ENCODE measurements at places on chromosomes 7 and 10.

DNA sequence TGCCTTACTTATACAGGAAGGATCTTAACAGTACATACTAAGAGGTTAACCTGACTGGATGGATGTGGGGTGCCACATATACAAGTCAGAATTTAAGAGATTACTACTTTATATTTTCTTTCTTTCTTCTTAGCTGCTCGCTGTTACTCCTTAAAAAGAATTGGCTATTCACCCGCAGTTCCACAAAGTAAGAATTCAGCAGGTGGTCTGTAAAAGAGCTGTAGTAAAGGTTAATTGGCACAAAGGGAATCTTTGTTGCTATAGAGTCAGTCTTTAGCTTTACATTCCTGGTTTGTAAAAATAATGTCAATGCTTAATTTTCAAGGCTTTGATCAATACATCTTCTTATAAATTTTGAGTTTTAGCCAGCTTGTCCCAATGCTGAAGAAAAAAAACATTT lies 43.2 kb downstream of the RALA start:
- no peak for DNase-seq

GRCh38 chr7:151796091-151796870 lies 80.6 kb downstream of the PRKAG2 start:
- DNase-seq: no peak

- no peak for DNase-seq
Observed at GRCh38 chr7:17948526-17949238, 8.4 kb upstream of the SNX13 start.

GRCh38 chr7:45072131-45073030 lies 16.4 kb downstream of the NACAD start:
- DNase-seq: no peak

DNA sequence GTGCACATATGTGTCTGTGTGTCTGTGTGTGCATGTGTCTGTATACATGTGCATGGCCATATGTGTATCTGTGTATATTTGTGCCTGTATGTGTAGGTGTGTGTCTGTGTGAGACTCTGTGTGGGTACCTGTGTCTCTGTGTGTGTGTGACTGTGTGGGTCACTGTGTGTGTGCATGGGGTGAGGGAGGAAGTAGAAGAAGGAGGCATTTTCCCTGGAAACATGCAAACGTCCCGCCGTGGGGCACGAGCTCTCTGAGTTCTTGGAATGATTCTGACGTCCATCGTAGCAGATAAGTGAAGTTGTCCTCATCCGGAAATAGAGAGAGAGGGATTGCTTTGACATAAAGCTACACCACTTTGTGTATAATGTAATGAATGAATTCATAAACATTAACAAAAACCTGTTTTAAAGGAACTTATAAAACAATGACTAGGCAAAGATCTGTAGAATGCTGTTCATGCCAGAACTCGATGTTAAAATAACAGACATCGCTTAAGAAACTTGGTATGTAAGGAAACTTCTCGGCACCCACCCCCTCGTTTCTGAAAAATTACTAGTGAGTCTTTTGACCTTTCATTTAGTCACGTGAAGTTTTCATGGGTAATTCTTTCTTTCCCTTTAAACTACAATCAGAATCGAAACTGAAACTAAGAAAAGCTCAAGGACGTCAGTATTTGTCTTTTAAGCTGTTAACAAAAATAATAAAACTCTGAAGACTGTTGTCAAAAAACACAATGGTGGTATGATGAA lies 43.6 kb upstream of the KLF6 start:
- DNase-seq: no peak

DNA sequence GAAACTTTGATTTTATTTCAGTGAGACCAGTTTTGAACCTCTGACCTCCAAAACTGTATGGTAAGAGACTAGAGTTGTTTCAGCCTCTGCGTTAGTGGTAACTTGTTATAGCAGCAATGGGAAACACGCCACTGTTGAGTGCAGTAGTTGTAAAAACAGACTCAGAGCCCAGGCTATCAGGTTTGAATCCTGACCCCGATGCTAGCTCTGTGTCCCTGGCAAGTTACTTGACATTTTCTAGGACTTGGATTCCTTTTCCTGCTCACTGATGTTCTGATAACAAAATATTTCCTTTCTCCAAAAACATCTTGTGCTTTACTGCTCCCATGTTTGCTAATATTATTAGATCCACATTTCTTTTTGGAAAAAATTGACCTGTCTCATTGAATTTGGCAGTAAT lies 131.0 kb downstream of the PLXDC2 start:
- DNase-seq: no peak

GRCh38 chr7:14289957-14290356 lies 300.5 kb upstream of the ETV1 start:
- DNase-seq: no peak

DNA sequence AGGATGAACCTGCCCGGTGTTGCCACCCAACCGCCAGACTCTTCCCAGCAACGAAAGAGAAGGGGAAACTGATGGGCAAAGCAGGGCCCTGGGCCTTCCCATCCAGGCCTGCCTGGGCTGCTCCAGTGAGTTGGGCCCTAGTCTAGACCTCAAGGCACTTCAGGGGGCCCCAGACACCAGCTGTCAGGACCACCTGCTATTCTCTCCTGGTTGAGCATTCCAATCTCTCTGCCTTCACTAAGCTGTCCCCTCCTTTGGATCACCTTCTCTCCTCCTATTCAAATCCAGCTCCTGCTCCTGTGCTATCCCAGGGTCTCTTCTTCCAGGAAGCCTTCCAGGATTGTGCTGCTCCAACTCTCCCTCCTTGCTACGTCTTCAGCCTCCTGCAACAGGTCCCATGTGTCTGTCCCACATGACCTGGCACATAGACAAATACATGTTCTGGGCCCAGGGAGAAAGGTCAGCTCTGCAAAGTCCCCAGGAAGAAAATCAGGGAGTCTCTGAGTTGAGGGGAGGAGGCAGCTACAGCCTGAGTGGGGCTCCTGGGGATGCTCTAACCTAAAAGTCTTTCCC lies 3.1 kb downstream of the STX1A start:
- no peak for DNase-seq

GRCh38 chr10:60574388-60574787 lies 184.7 kb upstream of the ANK3 start:
- DNase-seq: no peak

- no peak for DNase-seq
Observed at GRCh38 chr10:6786579-6787031, 206.5 kb upstream of the PRKCQ start.

Measured in stimulated activated CD4-positive, alpha-beta T cell treated with anti-CD3 and anti-CD28 coated beads, Interleukin-15, amount 100 ng/mL, for 1 hour (primary cell).